ENCODE measurements at places on chromosomes 3 and 15.

GRCh38 chr3:136042608-136043221 is 77.2 kb downstream of the PPP2R3A start:
- peak; percentile 80 for DNase-seq

- no peak for DNase-seq
Observed at GRCh38 chr15:101150723-101151040, 101.2 kb downstream of the CHSY1 start.

- no peak for DNase-seq
Observed at GRCh38 chr3:54756330-54756731, 171.5 kb downstream of the LRTM1 start.

GRCh38 chr3:85508659-85509058 is 549.9 kb downstream of the CADM2 start:
- DNase-seq: no peak

- no peak for DNase-seq
Observed at GRCh38 chr3:71219744-71220638, 363.5 kb downstream of the FOXP1 start.

- peak; percentile 70 for DNase-seq
Observed at GRCh38 chr3:130654921-130655320, 91.7 kb downstream of the PIK3R4 start.

DNA sequence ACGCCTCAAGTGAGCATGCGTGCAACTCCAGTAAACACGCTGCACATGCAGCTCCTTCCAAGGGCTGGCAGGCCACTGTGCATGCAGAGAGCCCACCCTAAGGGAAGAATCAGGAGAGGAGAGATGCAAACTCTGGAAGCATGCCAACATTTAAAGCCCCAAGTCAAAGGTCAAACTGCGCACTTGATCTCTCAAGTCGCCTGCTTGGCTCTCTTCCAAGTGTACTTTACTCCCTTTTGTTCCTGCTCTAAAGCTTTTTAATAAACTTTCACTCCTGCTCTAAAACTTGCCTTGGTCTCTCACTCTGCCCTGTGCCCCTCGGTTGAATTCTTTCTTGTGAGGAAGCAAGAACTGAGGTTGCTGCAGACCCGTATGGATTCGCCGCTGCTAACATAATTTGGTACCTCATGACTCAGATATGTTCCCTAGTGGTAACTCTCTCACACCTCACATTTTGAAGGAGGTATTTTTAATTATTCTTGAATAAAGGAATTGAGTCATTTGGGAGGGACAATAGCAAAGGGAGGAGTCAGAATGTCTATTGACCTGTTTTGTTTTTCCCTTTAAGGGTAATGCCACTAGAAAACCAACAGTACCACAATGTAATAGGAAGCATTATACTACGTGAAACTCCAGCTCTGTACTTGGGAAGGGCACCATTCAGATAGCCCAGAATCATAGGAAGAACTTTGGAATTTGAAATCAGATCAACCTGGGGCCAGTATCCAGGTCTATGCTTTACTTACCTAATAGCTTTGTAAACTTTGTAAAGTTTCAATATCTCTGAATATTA is 19.6 kb upstream of the DGKG start:
- no peak for DNase-seq

GRCh38 chr3:148882288-148882687 is 17.2 kb downstream of the CPA3 start:
- DNase-seq: no peak

DNA sequence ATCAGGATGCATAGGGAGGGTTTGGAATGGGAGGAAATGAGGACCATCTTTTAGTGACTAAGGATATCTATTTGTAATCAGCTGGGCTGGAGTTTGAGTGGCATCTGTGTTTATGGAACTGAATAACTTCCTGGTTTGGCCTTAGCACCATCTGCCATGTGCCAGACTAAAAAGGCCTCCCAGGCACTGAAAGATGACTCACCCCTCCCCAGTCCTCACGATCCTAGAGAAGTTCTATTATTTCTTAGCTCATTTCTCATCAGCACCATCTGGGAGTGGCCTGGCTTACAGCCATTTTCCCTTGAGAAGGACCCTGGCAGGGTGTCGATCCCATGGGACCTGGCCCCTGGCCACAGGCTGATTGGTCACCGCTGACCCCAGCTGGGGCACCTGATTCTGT is 23.9 kb upstream of the CTXND1 start:
- DNase-seq: peak; percentile 44

GRCh38 chr3:43217633-43218032 is 68.7 kb upstream of the SNRK start:
- no peak for DNase-seq

GRCh38 chr3:121735047-121735696 is 14.4 kb downstream of the GOLGB1 start:
- DNase-seq: no peak

DNA sequence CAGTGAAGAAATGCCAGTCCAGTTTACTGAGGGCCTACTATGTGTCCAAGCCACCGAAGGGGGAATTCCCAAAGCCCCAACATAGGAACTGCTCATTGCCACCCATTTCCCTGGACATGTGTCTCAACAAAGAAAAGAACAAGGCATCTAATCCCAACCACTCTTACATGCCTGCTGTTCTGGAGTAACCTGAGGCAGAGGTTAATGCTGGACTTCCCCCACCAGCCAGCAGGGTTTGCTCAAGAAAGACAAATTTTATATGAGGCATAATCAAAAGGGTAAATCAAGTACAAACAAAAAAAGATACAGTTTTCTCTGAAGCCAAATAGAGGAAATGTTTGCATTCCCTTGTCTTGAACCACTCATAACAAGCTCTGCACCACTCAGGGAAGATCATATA is 4.1 kb downstream of the ADCY5 start:
- DNase-seq: no peak

- no peak for DNase-seq
Observed at GRCh38 chr3:151697496-151697895, 36.2 kb upstream of the AADACL2 start.

GRCh38 chr3:158456114-158456513 is 114.9 kb upstream of the MLF1 start:
- no peak for DNase-seq

DNA sequence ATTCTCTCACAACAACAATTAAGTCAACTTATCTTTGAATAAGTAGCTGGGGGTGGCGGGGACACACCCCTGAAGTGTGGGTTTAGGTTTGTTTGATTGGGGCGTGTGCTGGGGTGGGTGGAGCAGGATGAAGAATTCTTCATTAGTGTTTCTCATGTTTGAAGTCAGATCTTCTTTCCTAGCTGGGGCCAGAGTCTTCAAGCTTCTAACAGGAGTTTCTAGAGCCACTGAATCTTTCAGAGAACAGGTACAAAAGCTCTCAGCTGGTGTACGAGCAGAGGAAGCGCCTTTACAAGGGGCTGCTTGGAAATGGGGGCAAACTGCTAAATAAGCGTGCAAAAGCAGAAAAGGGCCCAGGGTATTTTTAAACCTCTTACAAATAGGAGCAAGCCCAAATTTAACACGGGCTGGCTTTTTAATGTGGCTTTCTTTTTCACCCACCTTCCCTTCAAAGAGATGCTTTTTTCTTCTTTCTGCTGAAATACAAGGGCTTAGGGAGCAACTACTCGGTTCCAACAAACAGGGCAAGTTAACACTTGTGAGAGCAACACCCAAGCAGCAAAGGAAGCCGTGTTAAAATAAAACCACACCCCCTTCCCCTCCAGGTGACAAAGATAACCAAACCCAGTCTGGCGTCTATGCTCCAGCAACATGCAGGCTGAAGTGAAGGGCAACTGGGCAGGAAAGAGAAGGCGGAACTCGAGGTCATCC is 86.9 kb upstream of the RASGRP1 start:
- no peak for DNase-seq

- DNase-seq: no peak
Observed at GRCh38 chr3:36663666-36664291, 100.6 kb downstream of the DCLK3 start.

- DNase-seq: no peak
Observed at GRCh38 chr3:190865419-190865818, 2.9 kb upstream of the GMNC start.

GRCh38 chr3:25834346-25834745 is 44.5 kb downstream of the OXSM start:
- no peak for DNase-seq

GRCh38 chr3:50166620-50167019 is 11.5 kb downstream of the SEMA3F start:
- DNase-seq: no peak

DNA sequence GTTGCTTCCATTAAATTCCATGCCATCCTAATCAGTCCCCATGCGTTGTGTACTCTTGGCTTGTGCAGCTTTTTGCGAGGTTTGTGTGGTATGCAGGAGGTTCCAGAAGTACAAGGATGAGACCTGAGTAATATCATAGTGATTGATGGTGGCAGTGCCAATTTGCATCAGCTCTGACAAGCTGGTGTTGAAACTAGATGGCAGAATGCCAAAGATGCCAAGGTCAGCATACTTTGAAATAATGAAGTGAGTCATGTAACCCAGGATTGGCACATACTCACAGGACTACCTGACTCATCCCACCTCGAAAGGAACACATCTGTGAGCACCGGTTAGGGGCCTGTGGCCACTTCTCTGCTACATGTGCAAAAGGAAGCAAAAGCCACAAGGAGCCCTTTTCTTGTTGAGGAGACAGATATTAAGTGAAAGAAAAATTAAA is 14.3 kb downstream of the KAT2B start:
- peak; percentile 76 for DNase-seq

- no peak for DNase-seq
Observed at GRCh38 chr3:108183971-108184370, 38.3 kb downstream of the IFT57 start.

DNA sequence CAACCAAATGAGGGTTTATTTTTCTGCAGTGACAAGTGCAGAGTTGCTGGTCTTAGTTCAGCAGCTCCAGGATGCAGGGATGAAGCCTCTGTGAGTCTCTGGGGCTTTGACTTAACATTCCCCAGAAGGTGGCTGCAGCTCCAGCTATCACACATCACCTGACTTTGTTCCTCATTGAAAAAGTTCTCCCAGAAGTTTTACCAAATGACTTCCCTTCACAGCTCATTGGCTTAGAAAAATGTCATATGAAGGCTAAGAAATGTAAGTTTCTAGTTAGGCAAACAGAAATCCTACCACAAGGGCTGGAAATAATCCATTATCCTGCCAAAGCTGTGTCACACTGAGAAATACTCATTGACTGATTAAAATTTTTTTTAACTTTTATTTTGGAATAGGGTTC is 184.9 kb downstream of the MINAR1 start:
- no peak for DNase-seq

DNA sequence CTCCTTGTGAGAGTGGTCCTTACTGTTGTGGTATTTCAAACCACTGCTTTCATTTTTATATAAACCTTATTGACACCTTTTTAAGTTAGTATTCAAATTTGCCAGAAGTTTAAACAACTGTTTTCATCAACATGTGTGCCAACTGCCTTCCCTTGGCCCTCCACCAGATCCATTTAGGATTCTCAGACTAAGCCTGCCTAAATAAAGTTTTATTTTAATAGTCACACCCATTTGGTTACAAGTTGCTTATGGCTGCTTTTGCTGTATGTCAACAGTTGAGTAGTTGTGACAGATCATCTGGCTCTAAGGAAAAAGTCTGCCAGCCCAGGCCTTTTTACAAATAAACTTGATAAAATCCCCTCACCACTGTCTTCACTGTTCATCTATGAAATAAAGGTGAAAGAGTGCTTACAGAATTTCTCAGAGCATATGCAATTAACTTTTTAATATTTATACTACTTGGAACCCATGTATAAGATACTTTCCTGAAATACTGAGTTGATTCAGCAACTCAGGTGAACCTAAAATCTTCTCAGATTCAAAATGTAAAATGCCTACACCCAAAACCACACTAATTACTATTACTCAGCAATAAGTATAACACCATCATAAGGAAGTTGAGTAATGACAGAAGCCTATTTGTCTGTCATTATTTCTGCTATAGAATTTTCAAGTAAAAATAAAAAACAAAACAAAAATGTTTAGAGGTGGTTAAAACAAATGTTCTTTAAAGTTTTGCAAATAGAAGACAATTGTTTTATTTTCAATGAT is 35.1 kb downstream of the PEAK1 start:
- no peak for DNase-seq

- DNase-seq: no peak
Observed at GRCh38 chr3:127351321-127351720, 63.5 kb upstream of the PRR20G start.

DNA sequence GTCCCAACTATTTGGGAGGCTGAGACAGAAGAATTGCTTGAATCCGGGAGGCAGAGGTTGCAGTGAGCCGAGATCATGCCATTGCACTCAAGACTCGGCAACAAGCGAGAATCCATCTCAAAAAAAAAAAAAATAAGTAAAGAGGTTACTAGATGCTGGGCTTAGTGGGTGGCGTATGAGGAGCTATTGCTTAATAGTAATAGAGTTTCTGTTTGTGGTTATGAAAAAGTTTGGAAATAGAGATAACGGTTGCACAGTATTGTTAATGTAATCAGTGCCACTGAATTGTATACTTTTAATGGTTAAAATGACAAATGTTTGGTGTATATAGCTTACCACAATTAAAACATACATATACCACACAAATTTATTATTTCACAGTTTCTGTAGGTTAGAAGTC is 14.7 kb upstream of the HHATL start:
- no peak for DNase-seq

DNA sequence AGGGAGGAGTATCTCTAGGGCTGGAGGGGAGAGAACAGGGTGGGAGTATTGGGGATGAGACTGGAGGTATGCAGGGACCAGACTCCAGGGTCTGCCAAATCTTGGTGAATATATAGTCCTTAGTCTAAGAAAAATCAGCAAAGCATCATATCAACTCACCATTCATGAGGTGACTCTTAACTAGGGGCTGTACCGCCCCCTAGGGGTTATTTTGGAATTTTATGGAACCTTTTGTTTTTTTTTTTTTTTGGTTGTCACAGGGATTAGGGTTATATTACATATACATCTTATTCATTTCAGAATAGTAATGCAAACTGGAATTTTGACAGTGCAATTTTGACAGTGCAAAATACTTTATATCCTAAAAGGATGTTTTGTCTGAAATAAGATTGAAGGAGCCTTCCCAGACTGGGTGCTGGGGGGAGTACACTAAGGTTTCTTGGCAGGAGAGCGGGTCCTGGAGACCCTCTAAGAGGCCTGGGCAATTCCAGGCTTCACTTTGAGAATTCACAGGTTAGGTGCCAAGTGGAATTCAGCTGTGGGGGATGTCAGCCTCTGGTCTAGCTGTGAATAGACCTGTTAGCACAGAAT is 7.5 kb downstream of the CMTM7 start:
- peak; percentile 82 for DNase-seq

DNA sequence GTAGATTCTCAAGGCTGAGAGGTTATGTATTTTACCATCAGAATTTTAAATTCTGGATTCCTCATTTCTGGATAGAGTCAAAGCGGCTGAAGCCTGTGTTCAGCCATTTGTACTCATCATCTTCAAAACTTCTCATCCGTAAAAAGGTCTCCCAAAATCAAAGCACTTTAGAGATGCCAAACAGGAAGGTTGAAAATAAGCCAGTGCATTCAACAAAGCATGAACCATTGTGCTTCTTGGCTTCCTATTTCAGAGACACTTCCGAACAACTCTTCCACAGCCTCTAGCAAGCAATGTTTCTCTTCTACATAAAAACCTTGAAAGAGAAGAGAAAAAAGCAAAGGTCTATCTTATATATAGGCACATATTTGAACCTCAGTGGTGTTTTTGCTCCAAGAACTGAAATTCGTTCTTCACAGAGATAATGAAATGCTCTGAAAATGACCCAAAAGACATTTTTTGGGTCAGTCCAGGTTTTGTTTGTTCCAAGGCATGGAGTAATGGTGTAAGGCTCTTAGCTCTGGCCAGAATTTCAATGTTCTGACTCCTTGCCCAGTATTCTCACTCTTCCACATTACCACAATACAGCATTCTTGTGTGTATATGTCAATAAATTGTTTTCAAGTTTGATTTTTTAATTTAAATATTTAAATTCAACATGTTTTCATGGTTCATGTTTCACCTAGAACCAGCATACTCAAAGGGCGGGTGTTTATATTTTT is 163.1 kb downstream of the STAC start:
- no peak for DNase-seq

- peak; percentile 78 for DNase-seq
Observed at GRCh38 chr3:141412087-141412935, 44.0 kb downstream of the ZBTB38 start.
